Left lung (tissue), 14 donors: ENCODE measurements at places on chromosomes 2 and 18.

DNA sequence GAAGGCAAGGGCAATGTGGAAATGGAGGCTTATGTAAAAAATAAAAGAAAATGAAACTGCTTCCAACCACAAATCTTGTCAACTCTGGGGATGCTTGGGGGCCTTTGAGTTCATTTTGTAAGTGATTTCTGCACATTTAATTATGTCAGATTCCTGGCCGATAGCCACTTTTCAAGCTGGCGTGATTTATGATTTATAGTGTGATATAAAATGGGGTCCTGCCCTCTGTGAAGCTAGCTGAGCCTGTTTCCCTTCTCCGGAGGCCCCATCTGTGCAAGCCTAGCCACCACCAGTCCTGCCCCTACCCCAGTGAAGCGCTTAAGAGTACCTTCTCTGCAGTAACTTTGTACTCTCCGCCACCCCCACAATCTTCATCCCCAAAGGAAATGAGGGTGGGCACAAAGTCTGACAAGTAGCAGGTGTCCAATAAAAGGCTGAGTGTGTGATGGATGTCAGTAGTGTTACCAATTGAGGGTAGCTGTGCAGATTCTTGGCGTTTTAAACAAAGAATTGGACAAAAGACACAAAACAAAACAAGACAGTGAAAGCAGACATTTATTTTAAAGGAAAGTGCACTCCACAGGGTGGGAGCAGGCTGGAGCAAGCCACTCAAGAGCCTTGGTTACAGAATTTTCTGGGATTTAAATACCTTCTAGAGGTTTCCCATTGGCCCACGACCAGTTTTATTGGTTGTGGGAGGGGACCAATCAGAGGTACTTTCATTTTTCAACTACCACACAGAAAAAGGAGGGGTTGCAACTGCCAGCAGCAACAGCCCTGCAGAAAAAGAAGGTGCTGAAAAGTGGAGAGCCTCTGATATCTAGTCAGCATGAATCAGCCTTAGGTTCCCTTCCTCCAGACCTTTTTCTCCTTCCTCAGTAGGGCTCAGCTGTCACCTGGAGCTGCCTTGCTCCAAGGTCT, 39.0 kb upstream of the SIX3 start:
- DNase-seq: no peak

- no peak for DNase-seq
Observed at GRCh38 chr2:37623406-37623805, 48.0 kb downstream of the CDC42EP3 start.

DNA sequence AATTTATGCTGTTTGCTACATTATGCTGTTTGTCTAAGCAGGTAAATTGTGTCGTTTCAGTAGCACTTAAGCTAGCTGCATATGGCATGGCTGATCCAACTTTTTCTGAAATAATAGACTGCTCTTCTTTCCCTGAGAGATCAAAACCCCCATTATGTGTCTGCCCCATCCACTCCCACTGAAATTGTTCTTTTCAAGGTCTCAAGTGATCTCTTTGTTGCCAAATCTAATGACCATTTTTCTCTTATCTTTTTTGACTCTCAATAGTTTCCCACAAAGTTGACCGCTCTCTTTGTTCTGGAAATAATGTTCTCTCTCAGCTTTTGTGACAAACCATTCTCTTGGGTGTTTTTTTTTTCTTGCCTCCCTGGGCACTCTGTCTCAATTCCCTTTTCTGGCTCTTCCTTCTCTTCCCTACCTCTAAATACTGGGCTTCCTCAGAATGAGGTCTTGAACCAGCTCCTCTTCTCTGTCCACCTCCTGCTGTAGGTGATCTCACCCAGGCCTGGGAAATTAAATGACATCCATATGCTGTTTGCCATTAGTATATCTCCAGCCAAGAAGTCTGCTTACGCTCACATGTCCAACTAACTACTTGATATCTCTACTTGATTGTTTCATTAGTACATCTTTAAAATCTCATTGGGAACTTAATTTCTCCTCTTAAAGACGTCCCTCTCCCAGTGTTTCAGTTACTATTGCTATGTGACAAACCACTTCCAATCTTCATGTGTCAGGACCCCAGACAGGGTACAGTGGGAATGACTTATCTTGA, 107.3 kb upstream of the TLK1 start:
- no peak for DNase-seq

- DNase-seq: no peak
Observed at GRCh38 chr2:62046141-62046540, 140.7 kb downstream of the COMMD1 start.

- DNase-seq: no peak
Observed at GRCh38 chr2:147572622-147573021, 272.2 kb upstream of the ACVR2A start.

GRCh38 chr2:204177251-204177976, 240.9 kb downstream of the ICOS start:
- no peak for DNase-seq

GRCh38 chr2:39419282-39420223, 17.5 kb downstream of the MAP4K3 start:
- no peak for DNase-seq

DNA sequence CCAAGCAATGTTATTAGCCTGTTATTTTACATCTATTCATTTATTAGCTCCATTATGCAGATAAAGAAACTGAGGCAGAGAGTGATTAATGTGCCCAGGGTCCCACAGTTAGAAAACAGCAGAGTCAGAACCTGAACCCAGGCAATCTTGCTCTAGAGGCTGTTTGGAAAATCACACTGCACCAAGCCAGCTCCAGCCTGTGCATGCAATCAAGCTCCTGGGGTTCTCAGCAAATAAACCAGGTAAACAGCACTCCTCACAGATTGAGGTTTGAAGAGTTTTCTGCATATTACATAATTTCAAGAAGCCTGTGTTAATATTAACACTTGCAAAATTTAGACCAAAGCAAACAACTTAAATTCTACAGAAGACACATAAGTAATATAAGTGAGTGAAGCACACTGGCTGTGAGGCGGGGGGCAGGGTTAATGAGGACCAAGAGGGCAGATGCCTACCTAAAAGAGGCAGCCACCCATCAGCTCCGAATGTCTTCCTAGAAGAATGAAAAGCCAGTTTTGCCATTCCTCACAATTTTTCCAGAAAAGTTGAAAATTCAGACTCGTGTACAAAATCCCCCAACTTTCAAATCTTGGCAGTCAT, 35.4 kb downstream of the CACNB4 start:
- no peak for DNase-seq

DNA sequence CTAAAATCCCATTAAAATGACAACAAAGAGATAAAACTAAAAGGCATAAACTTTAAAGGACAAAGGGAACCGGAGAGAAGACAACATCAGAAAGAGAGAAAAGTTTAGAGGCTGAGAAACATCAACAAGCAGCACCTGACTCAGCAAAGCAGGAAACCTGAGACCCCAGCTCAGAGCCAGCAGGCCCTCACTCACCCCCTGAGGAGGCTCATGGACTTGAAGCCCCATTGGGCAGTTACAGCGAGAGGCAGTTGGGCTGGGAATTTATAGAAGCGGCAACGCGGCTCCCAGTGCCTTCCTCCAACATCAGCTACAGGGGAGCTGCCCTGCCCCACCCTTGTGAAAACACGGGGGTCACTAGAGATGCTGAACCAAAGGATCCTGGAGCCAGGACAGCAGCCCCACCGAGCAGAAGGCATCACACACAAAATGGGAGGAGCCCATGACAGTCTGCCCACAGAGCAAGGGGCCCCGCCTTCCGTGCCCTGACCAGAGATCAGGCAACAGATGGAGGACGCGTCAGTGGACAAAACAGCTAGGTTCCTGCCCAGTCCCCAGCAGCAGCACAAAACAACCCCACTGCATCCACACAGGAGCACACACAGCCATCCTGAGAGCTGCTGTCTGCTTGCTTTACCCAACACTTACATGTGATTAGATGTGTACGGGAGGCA, 52.7 kb downstream of the CMPK2 start:
- no peak for DNase-seq

- DNase-seq: no peak
Observed at GRCh38 chr18:61637319-61637718, 255.5 kb downstream of the RNF152 start.

DNA sequence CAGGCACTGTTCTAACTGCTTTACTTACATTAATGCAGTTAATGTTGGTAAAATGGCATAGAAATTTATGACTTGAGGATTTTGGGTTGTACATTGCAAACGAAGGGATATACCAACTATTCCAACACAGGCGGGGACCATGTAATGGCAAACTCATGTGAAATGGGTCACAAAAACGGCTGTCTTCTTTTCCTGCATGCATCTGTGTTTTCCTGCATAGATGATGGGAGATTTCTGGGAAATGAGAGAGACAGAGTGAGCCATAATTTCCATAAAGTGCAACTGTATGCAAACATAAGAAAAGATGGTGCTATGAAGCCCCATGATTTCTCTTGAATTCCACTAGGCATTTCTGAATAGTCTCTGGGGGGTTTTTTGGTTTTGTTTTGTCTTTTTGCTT, 82.3 kb downstream of the ALPK2 start:
- DNase-seq: no peak

DNA sequence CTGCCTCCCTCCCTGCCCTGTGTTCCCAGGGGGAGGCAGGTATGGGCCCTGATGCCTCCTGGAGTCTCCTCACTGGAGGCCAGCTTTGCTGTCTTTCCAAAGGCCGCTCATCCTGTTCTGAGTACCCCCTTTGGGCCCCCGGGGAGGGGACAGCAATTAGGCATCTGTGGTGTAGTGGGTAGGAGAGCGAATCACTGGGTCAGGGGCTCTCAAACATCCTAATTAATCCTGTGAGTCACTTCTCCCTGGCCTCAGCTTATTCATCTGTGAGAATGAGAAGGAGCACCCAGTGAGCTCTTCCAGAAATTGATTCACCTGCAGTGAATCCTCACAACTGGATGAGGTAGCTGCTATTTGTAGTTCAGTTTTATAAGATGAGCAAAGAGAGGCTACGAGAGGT, 16.4 kb downstream of the TET3 start:
- no peak for DNase-seq

- no peak for DNase-seq
Observed at GRCh38 chr18:4058179-4058578, 396.9 kb downstream of the DLGAP1 start.

- no peak for DNase-seq
Observed at GRCh38 chr2:225223301-225223700, 176.2 kb upstream of the NYAP2 start.

GRCh38 chr2:177143444-177143843, 69.2 kb upstream of the HNRNPA3 start:
- no peak for DNase-seq

GRCh38 chr2:129908721-129909373, 70.6 kb upstream of the RAB6C start:
- peak; percentile 8 for DNase-seq

GRCh38 chr2:118519511-118519910, 327.9 kb downstream of the EN1 start:
- no peak for DNase-seq

GRCh38 chr18:46073474-46074331, 1.6 kb upstream of the PSTPIP2 start:
- no peak for DNase-seq

DNA sequence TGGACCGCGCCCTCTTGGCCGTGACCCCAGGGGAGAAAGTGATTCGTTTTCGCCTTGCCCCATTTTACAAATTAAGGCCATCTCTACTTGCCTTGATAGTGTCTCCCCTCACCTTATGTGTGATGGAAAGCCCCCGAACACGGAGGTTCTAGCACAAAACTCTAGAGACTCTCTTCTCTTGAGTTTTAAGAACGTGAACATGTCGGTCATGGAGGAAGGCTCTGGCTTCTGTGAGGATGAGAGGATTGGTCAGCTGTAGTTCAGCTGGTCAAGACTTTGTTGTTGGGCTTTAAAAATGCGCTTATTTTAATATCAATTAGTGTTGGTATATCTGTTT, 828 bp downstream of the DYNC1I2 start:
- DNase-seq: no peak

DNA sequence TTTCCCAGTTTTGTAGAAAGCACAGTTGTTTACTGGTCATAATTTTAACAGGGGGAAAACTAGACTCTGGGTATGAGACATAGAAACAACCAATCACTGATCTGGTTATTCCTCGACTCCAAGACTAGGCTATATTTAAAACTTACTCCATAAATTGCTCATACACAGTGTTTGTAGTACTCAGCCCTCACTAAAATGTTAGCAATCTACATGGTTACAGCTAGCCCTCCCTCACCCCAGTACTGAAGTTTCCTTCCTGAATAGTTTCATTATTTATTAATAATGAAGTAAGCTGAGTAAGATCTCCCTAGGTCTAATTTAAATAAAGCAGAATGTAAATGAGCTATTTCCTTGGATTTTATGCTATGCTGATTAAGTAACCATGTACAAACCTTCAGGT, 275.1 kb downstream of the CDH20 start:
- no peak for DNase-seq

DNA sequence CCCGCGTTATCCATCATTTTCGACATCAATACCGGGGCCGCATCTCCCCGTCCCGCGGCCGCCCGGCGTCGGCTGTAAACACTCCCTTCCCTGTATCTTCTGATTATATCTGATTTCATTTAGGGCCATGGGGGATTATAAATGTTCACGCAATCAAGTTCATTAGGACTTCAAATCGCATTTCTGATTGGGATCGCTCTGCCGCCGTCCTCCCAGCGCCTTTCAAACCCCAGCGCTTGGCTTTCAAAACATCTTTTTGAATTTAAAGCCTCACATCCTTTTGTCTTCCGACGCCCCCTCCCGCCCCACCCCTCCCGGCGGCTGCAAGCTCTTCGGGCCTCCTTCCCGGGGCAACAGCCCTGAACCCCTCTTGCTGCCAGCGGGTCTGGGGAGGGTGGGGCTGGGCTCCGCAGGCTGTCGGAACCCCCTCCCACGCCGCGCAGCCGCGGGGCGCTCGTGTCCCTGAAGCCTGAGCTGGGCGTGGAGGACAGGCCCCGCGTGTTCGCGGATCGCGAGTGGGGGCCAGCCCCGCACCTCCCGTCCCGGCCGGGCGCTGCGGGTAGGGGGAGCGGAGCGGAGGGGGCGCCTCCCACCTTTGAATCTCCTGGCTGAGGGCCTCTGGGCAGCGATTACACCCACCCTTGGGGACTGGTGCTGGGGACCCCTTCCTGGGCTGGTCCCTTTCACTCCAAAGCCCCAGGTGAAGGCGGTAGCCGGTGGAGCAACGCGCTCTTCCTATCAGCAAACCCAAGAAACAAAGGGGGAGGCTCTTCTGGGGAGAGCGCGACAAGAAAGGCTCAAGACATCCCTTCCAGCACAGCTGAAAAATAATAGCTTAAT, 11.3 kb upstream of the GBX2 start:
- no peak for DNase-seq

DNA sequence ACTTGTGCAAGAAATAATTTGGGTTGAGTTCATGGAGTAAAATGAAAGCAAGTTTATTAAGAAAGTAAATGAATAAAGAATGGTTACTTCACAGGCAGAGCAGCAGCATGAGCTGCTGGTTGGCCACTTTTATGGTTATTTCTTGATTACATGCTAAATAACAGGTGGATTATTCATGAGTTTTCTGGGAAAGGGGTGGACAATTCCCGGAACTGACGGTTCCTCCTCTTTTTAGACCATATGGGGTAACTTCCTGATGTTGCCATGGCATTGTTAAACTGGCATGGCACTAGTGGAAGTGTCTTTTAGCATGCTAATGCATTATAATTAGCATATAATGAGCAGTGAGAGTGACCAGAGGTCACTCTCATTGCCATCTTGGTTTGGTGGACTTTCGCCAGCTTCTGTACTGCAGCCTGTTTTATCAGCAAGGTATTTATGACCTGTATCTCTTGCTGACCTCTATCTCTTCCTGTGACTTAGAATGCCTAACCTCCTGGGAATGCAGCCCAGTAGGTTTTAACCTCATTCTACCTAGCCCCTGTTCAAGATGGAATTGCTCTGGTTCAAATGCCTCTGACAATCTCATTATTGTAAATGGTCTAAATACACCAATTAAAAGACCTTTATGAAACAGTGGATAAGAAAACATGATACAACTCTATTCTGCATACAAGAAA, 114.1 kb upstream of the FIGN start:
- no peak for DNase-seq
